ENCODE measurements at places on chromosomes 3 and 15. TPM values are rescaled to one million over a fixed set of nuclear protein-coding genes. Genes with fewer than 3 reads are reported as not detected.

NOX5 gene
- total RNA-seq = not detected

CD80 gene
- 1.7 TPM for total RNA-seq

ARRDC4 gene
- 0.64 TPM for total RNA-seq

TKT gene
- total RNA-seq = 339 TPM

TRIM42 gene
- total RNA-seq = not detected

CPNE9 gene
- 0.29 TPM for total RNA-seq

GRCh38 chr3:110413266-110413665, 658.4 kb upstream of the NECTIN3 start:
- no peak for DNase-seq

DNA sequence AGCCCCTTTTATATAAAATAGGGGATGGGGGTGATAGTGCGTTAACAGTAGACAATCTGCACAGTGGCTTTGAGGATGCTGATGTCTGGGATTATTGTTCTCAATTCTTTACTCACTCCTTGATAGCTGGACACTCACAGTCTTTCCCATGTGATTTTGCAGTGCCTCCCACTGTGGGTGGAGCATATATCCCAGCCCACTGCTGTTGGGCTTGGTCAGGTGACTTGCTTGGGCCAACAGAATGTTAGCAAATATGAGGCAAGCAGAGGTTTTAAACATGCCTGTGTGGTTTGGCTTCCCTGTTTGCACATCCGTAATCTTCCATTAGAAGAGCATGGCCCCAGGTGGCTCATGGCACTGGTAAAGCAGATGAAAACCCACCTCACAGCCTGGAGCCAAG, 46.5 kb downstream of the CPA3 start:
- DNase-seq = no peak

DNA sequence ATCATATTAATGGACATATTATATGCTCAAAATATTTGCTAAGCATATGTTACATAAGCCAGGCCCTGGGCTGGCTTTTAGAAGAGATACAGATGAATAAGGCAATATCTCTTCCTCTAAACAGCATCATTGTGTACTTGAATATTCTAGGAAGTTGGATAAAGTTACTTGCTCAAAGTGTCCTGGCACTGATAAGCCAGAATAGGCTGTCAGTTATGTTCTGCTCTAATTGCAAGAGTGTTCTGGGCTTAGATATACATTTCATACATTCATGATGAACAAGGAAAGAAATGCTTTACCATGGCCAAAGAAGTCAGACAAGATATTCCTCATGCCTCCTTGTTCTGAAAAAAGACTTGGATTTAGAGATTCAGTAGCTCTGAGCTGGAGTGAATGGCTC, 40.7 kb downstream of the KBTBD12 start:
- no peak for DNase-seq

GRCh38 chr3:23135026-23135785, 67.9 kb upstream of the UBE2E2 start:
- no peak for DNase-seq

GRCh38 chr3:29285471-29286071, 4.7 kb downstream of the RBMS3 start:
- DNase-seq = no peak

- DNase-seq = peak; percentile 44
Measured at GRCh38 chr3:46417841-46418611, 11.0 kb downstream of the CCRL2 start.

- no peak for DNase-seq
Measured at GRCh38 chr15:93467337-93467736, 378.3 kb upstream of the RGMA start.

GRCh38 chr3:26560081-26560480, 62.5 kb upstream of the LRRC3B start:
- DNase-seq = no peak

DNA sequence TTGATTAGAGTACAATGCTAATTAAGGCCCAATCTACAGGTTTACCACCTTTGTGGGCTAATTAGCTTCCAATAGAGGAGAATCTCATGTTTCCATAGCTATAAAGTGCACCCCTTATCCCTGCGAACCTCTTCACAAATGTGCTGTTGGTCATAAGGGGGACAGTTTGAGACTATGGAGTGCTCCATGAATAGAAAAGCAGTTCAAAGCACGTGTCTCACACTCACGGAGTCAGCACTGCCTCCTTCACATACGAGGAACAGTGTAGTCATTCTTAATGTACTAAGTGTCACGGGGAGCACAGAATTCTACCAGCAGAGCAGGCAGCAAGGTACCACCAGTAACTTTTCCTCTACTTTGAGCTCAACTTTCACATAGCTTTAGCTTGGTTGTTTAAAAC, 62.1 kb downstream of the ETV5 start:
- DNase-seq = no peak

All from natural killer cell treated with Interleukin-12 subunit alpha and Interleukin-12 subunit beta and Interleukin-15 and Interleukin-18, amount 100 ng/mL, for 72 hours (primary cell).